ENCODE measurements at places on chromosomes 16 and 17. TPM values are rescaled to one million over a fixed set of nuclear protein-coding genes. Genes with fewer than 3 reads are reported as not detected.

The MRPL58 gene
- 27.2 TPM for total RNA-seq

The QRICH2 gene
- 1.2 TPM for total RNA-seq

The KRT28 gene
- not detected for total RNA-seq

The KRTAP1-5 gene
- total RNA-seq = not detected

The CLDN7 gene
- total RNA-seq = 798 TPM

DNA sequence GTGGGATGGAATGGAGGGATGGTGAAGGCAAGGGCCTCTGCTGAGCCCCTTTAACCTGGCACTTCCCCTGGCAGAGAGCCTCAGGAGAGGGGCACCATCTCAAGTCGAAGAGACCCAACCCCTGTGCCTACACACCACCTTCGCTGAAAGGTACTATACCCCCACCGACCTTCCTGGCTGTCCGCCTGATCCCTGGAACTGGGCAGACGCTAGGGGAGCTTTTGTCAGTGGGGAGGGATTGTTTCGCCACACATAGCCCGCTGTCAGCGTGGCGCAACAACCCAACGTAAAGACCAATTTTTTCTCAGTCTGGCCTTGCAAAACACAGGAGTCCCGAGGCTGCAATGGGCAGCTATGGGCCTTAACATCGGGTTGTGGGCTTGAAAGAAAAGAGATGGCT is 3.1 kb downstream of the PPP1R1B start:
- H3K27me3 ChIP-seq = peaks cover 11% of the 10 kb centered on the region
- H3K36me3 ChIP-seq = no peaks in the 10 kb centered on the region
- DNase-seq = no peak
- H3K4me3 ChIP-seq = peak overlapping the region; percentile 13

DNA sequence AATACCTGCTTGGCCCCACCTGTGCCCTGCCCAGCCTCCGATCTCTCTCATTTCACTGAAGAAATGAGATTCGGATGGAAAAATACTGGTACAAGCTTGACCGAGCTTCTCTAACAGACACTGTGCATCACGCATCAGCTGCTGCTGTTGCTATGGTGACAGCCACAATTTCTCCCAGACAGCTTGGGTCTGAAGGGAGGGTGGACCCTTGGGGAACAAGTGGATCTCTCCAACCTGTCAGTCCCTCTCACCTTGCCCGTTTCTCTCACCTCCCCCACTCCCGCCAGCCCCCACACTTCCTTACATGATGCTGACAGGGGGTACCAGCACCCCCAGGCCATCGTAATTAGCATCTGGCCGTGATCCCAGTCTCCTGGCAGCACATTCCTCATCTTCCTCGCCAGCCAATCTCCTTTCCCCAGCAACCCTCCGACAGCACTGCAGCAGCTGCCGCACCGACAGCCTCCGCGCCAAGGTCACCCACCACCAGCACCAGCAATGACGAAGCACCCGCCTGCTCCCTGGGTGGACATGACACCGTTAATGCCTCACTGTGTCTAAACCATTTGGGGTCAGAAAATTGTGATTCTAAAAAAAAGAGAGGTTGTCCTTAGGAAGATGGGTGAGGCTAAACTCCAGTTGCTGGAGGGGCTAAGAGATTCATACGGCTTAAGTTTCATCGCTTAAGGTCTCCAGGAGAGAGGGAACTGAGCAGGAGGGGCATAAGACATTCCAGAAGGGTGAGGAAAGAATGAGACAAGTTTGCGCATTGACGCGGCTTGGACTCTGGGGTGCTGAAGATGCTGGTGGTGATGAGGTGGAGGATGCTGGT is 58.6 kb upstream of the TNRC6A start:
- H3K4me3 ChIP-seq = no peak overlapping the region
- DNase-seq = peak; percentile 26
- no peaks in the 10 kb centered on the region for H3K36me3 ChIP-seq
- no peaks in the 10 kb centered on the region for H3K4me1 ChIP-seq
- H3K27ac ChIP-seq = no peak overlapping the region

- no peaks in the 10 kb centered on the region for H3K27me3 ChIP-seq
- H3K4me1 ChIP-seq = no peaks in the 10 kb centered on the region
- no peak overlapping the region for H3K27ac ChIP-seq
- no peaks in the 10 kb centered on the region for H3K36me3 ChIP-seq
- H3K4me3 ChIP-seq = no peak overlapping the region
- no peak for DNase-seq
Observed at GRCh38 chr17:12985431-12986293, 32.2 kb downstream of the ELAC2 start.

DNA sequence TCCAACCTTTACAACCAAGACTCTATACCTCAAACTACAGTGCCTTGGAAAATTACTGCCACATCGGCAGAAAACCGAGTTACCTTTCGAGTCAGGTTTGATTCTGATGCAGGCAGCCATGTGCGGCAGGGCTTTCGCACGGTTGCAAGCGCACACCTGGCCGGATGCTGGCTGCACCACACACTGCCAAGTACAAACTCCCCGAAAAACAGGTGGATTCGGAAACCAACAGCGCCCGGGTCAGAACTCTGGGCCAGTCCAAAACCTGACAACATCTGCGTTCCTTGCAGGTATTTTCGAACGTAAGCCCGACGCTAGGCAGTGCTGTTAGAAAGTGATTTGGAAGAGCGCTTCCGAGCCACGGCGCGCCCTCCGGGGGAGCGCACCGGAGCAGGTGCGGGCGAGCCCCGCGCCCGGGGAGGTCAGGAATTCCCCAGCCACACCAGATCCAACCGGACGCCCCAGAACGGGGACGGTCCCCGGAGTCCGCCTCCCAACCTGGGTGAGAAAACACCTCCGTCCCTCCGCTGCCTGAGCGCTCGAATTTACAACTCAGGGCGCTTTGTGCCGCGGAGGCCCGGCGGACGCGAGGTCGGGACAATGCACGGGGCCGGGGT is 1.2 kb downstream of the USP7 start:
- no peaks in the 10 kb centered on the region for H3K36me3 ChIP-seq
- H3K4me3 ChIP-seq = peak overlapping the region; percentile 71
- peak overlapping the region; percentile 59 for H3K27ac ChIP-seq
- peaks cover 31% of the 10 kb centered on the region for H3K4me1 ChIP-seq
- peak; percentile 56 for DNase-seq
- H3K27me3 ChIP-seq = no peaks in the 10 kb centered on the region

DNA sequence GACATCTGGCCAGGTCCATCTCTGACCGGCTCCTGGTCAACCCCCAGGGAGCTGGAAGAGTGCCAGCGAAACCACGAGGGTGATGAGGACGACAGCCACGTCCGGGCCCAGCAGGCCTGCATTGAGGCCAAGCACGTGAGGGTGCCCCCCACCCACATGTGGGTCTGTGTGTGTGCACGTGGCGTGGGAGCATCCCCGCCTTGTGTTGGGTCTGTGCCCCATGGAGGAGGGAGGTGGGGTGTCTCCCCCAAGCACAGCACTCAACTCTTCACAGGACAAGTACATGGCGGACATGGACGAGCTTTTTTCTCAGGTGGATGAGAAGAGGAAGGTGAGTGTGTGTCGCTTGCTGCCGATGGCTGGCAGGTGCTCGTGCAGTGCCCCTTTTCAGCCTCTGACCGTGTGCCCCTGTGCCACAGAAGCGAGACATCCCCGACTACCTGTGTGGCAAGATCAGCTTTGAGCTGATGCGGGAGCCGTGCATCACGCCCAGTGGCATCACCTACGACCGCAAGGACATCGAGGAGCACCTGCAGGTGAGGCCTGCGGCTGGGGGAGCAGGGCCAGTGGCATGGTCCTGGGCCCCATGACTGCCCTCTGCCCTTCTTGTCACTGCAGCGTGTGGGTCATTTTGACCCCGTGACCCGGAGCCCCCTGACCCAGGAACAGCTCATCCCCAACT is 1.7 kb downstream of the STUB1 start:
- no peak overlapping the region for H3K4me3 ChIP-seq
- DNase-seq = no peak
- peaks cover 36% of the 10 kb centered on the region for H3K4me1 ChIP-seq

DNA sequence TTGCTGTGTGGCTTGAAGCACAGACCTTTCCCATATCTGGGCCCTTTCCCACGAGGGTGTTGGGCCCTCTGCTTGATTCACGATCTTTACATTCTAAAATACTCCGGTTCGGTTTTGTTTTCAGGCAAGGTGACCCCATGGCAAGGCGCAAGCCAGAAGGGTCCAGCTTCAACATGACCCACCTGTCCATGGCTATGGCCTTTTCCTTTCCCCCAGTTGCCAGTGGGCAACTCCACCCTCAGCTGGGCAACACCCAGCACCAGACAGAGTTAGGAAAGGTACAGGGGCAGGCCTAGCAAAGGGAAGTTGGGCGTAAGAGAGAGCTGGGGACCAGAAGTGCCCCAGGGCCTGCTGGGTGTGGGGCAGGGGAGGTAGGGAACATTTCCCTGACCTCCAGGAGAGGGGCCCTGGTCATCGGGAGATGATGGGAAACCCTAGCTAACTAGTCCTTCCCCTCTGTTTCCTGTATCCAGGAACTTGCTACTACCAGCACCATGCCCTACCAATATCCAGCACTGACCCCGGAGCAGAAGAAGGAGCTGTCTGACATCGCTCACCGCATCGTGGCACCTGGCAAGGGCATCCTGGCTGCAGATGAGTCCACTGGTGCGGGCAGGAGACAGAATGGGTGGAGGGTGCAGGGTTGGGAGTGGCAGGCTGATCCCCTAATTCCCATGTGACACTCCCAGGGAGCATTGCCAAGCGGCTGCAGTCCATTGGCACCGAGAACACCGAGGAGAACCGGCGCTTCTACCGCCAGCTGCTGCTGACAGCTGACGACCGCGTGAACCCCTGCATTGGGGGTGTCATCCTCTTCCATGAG is 1.4 kb downstream of the ALDOA start:
- H3K4me3 ChIP-seq = peak overlapping the region; percentile 89
- peaks cover 34% of the 10 kb centered on the region for H3K36me3 ChIP-seq
- DNase-seq = peak; percentile 62
- H3K27me3 ChIP-seq = no peaks in the 10 kb centered on the region
- H3K27ac ChIP-seq = peak overlapping the region; percentile 96

DNA sequence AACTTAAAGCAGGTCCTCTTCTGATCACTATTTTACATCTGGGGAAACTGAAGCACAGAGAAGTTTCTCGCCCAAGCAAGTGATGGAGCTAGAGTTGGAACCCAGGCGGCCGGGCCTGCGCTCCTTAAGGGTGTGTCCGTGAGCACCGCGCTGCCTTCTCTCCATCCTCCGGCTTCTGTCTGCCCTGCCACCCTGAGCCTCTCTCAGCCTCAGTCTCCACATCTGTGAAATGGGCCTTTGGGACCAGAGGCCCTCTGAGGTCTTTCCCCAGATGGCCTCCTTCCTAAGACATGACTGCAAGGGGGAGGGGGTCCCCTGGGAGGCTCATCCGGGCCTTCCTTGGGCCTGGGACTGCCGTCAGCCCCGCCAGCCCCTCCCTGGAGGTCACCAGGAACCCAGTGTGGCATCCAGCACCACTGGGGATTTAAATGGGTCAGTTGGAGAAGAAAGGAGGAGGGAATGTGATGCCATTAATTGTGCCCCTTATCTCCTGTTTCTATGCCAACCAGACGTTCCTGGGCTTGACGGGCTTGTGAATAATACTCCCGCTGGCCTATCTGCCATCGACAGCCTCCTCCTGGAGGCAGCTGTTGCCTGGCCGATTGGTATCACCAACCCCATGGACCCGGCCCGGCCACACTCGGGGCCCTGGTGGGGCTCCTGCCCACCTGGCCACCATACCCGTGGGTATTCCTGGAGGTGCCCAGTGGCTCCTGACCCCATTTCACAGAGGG is 5.1 kb downstream of the ZFPM1 start:
- no peak for DNase-seq
- H3K27me3 ChIP-seq = no peaks in the 10 kb centered on the region
- H3K4me1 ChIP-seq = peaks cover 9% of the 10 kb centered on the region
- H3K27ac ChIP-seq = no peak overlapping the region
- no peak overlapping the region for H3K4me3 ChIP-seq

DNA sequence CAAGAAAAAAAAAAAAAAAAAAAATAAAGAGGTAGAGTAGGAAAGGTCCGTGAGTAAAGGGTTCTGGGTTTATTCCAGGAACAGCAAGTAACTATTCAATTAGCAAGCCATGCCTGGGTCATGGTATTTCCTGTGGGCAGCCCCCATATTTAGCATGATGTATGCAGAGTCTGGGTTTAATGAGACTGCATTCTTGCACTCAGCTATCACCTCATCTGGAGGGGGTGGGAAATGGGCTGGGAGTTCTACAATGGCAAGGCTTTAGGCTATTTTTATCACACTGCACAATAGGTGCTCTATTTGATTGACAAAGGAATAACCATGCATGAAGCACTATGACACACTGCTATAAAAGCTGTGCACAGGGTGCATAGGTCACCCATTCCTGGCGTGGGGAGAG is 104.0 kb upstream of the CCL2 start:
- no peaks in the 10 kb centered on the region for H3K4me1 ChIP-seq
- no peaks in the 10 kb centered on the region for H3K27me3 ChIP-seq
- no peak overlapping the region for H3K4me3 ChIP-seq
- H3K36me3 ChIP-seq = no peaks in the 10 kb centered on the region

DNA sequence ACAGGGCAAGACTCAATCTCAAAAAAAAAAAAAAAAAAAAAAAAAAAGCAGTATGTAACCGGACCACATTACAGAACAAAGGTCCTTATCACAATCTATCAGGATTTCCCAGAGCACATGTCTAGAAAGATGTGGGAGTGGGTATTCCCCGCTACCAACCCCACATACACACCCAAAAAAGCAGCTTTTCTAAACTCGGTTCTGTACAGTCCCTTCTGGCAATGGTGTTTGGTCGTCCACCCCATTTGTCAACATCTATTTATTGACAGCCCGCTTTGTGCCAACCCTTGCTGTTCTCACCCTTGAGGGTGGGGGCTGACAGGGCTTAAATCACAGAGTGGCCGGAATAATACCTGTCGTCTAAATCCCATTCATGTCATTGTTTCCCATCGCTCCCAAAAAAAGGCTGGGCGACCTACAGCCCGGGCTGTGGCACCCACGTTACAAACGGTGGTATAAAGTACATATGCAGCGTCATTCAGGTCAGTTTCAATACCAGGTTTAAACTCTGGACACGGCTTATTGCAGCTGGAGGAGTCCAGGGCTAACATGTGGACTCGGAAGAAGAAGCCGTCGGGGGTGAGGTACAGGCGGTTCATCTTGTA is 3.6 kb downstream of the C17orf58 start:
- H3K27me3 ChIP-seq = no peaks in the 10 kb centered on the region
- H3K4me1 ChIP-seq = peaks cover 8% of the 10 kb centered on the region
- H3K4me3 ChIP-seq = peak overlapping the region; percentile 55
- DNase-seq = peak; percentile 48
- no peaks in the 10 kb centered on the region for H3K36me3 ChIP-seq

- no peaks in the 10 kb centered on the region for H3K36me3 ChIP-seq
- no peak overlapping the region for H3K27ac ChIP-seq
- no peak overlapping the region for H3K4me3 ChIP-seq
- H3K27me3 ChIP-seq = no peaks in the 10 kb centered on the region
Observed at GRCh38 chr16:12319428-12320035, 343.0 kb downstream of the SNX29 start.

- H3K4me3 ChIP-seq = no peak overlapping the region
- H3K36me3 ChIP-seq = no peaks in the 10 kb centered on the region
- no peak overlapping the region for H3K27ac ChIP-seq
- DNase-seq = no peak
- H3K4me1 ChIP-seq = no peaks in the 10 kb centered on the region
Observed at GRCh38 chr16:75193265-75193650, 13.7 kb downstream of the CTRB2 start.

GRCh38 chr16:1791256-1791942 is 2.1 kb downstream of the IGFALS start:
- DNase-seq = peak; percentile 12
- no peaks in the 10 kb centered on the region for H3K4me1 ChIP-seq
- no peak overlapping the region for H3K27ac ChIP-seq
- no peak overlapping the region for H3K4me3 ChIP-seq

GRCh38 chr16:67470359-67470758 is 10.6 kb downstream of the ATP6V0D1 start:
- no peak overlapping the region for H3K27ac ChIP-seq
- no peaks in the 10 kb centered on the region for H3K36me3 ChIP-seq
- peak; percentile 32 for DNase-seq
- no peaks in the 10 kb centered on the region for H3K27me3 ChIP-seq
- peaks cover 3% of the 10 kb centered on the region for H3K4me1 ChIP-seq

GRCh38 chr16:20911361-20911760 is 10.8 kb downstream of the LYRM1 start:
- peak overlapping the region; percentile 18 for H3K27ac ChIP-seq
- H3K27me3 ChIP-seq = no peaks in the 10 kb centered on the region
- peaks cover 6% of the 10 kb centered on the region for H3K4me1 ChIP-seq
